ENCODE measurements at places on chromosomes 3 and 15. TPM values are rescaled to one million over a fixed set of nuclear protein-coding genes. Genes with fewer than 3 reads are reported as not detected.
A peak's percentile ranks its signal among the peaks of the same experiment; 100 is the strongest.

The WDR76 gene
- total RNA-seq: 39.2 TPM

- DNase-seq: no peak
Measured at GRCh38 chr3:139455855-139456254, 20.5 kb downstream of the RBP2 start.

- peak; percentile 10 for DNase-seq
Measured at GRCh38 chr3:100665230-100665629, 44.1 kb upstream of the TFG start.

- DNase-seq: no peak
Measured at GRCh38 chr15:46354443-46354842, 719.6 kb downstream of the SQOR start.

- no peak for DNase-seq
Measured at GRCh38 chr15:85871545-85871944, 76.8 kb upstream of the KLHL25 start.

GRCh38 chr15:89143503-89144162 lies 55.4 kb downstream of the ABHD2 start:
- DNase-seq: no peak

GRCh38 chr15:82047453-82048400 lies 1.9 kb upstream of the MEX3B start:
- no peak for DNase-seq

- DNase-seq: no peak
Measured at GRCh38 chr3:188756241-188756640, 415.5 kb upstream of the TPRG1 start.

DNA sequence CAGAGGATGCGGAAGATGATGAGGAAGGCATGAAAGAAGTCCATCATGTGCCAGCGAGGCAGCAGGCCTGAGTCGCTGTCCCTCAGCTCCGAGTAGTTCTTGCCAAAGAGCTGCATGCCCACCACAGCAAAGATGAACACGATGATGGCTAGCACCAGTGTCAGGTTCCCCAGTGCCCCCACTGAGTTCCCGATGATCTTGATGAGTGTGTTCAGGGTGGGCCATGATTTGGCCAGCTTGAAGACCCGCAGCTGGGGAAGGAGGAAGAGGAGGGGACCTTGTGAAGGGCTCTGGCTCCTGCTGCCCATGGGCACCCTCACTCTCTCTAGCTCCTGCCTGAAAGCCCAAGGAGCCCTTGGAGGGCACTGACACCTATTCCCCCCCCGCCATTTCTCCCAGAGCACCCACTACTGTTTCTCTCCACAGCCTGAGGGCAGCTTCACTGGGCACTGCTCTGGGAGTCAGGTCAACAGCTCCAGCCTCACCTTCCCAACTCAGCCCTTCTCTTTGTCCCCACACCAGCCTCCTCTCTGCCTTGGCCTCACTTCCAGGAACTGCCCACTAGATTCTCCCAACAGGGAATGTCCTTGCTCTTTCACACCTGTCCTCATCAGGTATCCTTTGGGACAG lies 63.6 kb downstream of the SCN5A start:
- DNase-seq: no peak

DNA sequence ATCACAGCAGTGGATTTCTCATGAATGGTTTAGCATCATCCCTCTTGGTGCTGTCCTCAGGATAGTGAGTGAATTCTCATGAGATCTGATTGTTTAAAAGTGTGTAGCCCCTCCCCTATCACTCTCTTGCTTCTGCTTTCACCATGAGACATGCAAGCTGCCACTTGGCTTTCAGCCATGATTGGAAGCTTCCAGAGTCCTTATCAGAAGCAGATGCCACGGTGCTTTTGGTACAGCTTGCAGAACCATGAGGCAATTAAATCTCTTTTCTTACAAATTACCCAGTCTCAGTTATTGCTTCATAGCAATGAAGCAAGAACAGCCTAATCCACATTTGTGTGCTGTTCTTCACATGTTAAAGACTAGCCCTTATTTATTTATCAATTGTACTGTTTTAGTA lies 495.2 kb upstream of the EPHA6 start:
- DNase-seq: no peak

DNA sequence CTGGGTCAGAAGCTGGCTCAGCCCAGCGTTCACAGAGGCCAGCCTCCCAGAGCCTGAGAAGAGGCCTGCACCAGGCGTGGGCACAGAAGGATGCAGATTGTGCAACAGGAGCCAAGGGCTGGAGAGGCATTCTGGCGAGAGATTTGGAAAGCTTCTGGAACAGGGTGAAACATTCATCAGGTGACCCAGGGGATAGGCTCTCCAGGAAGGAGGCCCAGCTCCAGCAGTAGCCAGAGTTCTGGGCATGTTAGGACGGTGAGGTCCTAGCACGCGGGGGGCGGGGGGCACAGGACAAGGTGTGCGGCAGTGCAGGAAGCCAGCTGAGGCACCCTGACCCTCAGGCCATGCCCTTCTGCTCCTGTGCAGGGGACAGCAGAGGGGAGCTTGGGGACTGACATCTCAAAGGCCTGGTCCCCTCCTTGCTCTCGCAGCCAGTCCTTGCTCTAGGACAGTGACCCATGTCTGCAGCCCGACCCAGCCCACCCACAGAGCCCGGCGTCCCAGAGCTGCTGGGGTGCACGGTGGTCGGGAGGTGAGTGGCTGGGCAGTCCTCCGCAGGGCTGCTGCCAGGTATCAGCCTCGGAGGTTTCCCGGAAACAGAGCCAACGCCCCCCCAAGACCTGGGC lies 111.7 kb upstream of the KLF13 start:
- DNase-seq: no peak

The SHC4 gene
- total RNA-seq: 2.2 TPM

The CCDC80 gene
- total RNA-seq: 0.43 TPM

The DNASE1L3 gene
- not detected for total RNA-seq

GRCh38 chr3:197372047-197372661 lies 73.7 kb upstream of the DLG1 start:
- no peak for DNase-seq

- no peak for DNase-seq
Measured at GRCh38 chr15:38254051-38254883, 1.6 kb downstream of the SPRED1 start.

- no peak for DNase-seq
Measured at GRCh38 chr15:22979238-22980188, 655 bp downstream of the CYFIP1 start.

The C15orf61 gene
- 8.6 TPM for total RNA-seq

GRCh38 chr3:55634345-55634744 lies 147.2 kb upstream of the WNT5A start:
- no peak for DNase-seq

The PRKCI gene
- total RNA-seq: 17.3 TPM

- DNase-seq: no peak
Measured at GRCh38 chr15:60779718-60780503, 301.0 kb upstream of the ICE2 start.

- no peak for DNase-seq
Measured at GRCh38 chr3:12490547-12490946, 6.3 kb downstream of the TSEN2 start.

The GRK7 gene
- not detected for total RNA-seq

The BSN gene
- total RNA-seq: 0.40 TPM

The SLC2A2 gene
- 0.18 TPM for total RNA-seq

The EPHA3 gene
- not detected for total RNA-seq

DNA sequence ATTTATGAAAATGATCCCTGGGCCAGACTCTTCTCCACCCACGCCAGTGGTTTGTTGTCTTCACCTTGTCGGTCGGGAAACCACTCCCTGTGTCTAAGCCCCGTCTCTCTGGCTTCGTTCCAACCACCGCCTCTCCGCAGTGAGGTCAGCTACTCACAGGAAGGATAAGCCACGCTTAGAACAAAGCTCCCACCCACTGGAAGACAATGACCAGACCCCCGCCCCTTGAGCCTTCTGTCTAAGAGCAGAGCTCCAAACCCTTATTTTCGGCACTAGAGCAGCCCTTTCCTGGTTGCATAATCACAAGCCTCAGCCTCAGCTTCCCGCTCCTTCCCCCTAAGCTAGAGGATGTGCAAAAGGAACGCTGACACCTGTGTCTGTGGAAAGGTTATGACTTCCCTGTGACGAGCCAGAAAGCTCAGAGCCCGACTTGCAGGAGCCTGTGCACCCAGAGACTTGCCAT lies 114.9 kb upstream of the MEF2A start:
- peak; percentile 55 for DNase-seq

The C3orf22 gene
- total RNA-seq: not detected

DNA sequence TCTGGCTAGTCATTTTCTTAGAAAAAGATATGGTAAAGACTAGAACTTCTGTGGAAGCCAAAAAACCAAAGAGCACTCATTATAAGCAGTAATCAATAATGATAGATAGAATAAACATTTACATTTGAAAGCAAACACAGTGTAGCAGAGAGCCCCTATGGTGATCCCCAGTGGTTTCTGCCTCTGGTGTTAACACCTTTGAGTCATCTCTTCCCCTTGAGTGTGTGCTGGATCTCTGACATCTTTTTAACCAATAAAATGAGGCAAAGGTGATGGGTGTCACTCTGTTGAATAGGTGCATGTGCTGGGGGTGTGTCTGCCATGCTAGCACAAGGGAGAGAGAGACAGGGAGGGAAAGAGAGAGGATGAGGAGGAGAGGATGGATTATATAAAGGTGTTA lies 121.6 kb downstream of the TFG start:
- DNase-seq: no peak

DNA sequence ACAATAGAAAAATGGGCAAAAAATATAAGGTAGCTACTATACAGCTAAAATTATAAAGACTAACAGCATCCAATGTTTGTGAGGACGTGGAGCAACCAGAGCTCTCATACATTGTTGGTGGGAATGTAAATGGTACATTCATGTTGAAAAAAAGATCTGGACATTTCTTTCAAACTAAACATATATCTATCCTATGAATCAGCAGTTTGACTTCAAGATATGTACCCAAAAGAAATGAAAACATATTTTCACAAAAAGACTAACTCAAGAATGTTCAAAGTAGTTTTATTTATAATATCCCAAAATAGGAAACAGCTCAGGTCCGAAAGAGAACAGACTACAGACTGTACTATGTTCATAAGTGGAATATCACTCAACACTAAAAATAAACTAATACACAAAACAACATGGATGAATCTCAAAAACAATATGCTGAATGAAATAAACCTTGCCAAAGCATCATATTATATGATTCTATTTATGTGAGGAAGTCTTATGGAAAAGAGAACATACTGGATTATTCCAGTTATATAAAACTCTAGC lies 8.8 kb upstream of the TTBK2 start:
- no peak for DNase-seq

The RPUSD3 gene
- 56.5 TPM for total RNA-seq

- DNase-seq: peak; percentile 72
Measured at GRCh38 chr3:108124337-108125152, 33.7 kb upstream of the CD47 start.

- no peak for DNase-seq
Measured at GRCh38 chr3:71873093-71873611, 88.2 kb upstream of the PROK2 start.

- DNase-seq: no peak
Measured at GRCh38 chr3:188854772-188855149, 317.0 kb upstream of the TPRG1 start.

The TM4SF18 gene
- total RNA-seq: not detected

The BCHE gene
- total RNA-seq: not detected

DNA sequence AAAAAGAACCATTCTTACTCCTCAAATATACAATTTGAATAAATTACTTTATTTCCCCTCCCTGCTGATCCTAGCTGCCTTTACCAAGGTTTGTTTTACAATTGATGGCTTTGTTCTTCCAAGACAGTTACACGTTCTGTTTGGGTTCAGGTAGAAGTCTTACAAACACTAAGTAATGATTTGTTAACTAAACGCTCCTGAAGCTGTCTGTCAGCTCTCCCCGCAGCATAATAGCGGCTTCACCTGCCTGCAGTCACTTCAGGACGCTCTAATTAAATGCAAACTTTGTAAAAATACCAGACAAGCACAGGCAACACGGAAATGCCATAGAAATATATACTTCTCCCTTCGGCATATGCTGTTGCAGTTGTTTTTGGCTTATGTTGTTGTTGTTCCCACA lies 176.4 kb upstream of the MDFIC2 start:
- DNase-seq: no peak

The PRSS50 gene
- not detected for total RNA-seq

- no peak for DNase-seq
Measured at GRCh38 chr3:189292667-189293484, 121.1 kb downstream of the TPRG1 start.
